CD8-positive, alpha-beta T cell (primary cell): ENCODE measurements at places on chromosomes 1 and 21.
A peak's percentile ranks its signal among the peaks of the same experiment; 100 is the strongest.

GRCh38 chr21:36186081-36186480 lies 29.5 kb downstream of the DOP1B start:
- no peak for DNase-seq

DNA sequence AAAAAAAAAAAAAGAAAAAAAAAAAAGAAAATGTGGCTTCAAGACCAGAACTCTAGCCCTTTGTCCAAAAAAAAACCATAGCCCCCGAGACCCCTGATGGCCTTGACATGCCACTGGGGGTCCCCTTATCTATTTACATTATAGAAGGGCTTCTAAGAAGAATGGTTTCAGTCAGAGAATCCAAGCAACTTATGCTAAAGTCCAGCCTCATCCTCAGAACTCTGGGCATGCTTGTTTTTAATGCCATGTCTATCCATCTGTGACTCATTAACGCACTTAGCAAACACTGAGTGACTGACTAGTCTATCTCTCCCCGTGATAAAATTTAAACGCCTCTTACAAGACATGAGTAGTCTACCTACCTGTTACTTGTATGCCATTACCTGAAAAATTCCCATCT lies 29.3 kb downstream of the ERG start:
- DNase-seq = no peak

DNA sequence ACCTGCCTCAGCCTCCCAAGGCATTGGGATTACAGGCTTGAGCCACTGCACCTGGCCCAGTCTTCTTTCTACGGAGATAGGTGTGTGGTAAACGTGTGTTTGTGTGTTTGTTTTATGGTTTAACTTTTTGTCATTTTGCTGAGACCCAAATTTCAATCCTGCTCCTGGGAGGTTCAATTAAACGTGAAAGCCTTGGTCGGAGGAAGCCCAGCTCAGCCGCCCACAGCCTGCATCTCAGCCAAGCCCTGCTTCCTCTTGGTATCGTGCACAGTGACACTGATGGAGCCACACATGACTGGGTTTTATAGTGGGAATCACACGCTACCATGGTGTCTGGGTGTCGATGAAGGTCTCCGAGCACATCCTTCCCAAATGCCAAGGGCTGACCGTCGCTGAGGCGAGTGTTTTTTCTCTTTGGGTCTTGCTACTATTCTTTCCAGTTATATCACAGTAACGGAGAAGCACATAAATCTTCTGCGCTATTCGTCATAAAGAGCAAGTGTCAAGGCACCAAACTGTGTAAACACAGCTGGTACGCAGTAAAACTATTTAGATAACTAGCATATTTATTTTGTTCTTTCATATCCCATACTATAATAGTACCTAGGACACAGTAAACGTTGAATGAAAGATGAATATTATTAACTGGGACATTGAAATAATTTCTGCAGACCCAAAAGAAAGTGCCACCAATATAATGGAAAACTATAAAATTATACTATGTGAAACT lies 39.3 kb downstream of the HLCS start:
- DNase-seq = no peak

- no peak for DNase-seq
Observed at GRCh38 chr1:173114346-173114745, 63.6 kb upstream of the TNFSF18 start.

DNA sequence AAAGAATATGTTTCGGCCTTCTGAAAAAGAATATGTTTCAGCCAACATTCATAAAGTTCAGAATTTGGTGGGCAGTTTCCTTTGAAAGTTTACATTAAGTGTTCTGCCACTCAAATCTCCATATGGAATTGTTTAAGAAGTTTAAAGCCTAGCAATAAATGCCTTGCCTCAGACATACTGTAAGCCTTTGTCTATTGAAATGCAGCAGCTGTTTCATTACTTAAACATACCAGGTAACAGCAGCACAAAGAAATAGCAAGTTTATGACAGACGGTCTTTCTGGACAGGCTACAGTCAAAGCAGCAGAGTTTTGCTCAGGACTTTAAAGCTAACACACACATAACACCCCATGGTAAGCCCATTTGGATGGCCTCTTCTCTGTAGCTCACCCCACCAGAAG lies 38.5 kb upstream of the C1orf105 start:
- DNase-seq = no peak

GRCh38 chr1:160412028-160412362 lies 11.6 kb downstream of the VANGL2 start:
- no peak for DNase-seq

GRCh38 chr21:42160111-42160721 lies 58.7 kb upstream of the ABCG1 start:
- peak; percentile 32 for DNase-seq

DNA sequence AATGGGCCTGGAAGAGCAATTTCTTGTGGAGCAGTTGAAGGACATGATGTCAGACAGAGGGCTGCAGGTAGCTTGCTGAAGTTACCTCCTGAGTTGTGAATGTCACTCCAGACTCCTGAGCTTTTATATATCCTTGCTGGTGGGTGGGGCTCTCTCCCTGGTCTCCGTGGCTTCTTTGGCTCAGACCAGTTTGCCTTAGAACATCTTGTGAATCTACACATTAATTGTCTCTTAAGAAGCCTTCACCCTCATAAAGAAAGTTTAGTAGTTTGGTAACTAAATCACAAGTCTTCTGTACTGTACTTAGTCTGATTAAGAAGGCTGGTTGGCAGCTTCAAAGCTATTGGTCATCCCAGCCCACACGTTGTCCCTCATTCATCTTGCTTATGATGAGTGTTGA lies at the start of gene KRTAP11-1:
KRTAP11-1 (minus strand) TSS at position 101 of the 400 bp plus-strand sequence; CDS start at position 45, 56 bp downstream.
- no peak for DNase-seq

- no peak for DNase-seq
Observed at GRCh38 chr1:217133092-217133491, 409.9 kb upstream of the ESRRG start.
